T-helper 17 cell (primary cell): ENCODE measurements at places on chromosomes 13 and 19. TPM values are rescaled to one million over a fixed set of nuclear protein-coding genes. Genes with fewer than 3 reads are reported as not detected.

GRCh38 chr19:29700498-29700897 lies 14.6 kb downstream of the C19orf12 start:
- DNase-seq, result no peak

DNA sequence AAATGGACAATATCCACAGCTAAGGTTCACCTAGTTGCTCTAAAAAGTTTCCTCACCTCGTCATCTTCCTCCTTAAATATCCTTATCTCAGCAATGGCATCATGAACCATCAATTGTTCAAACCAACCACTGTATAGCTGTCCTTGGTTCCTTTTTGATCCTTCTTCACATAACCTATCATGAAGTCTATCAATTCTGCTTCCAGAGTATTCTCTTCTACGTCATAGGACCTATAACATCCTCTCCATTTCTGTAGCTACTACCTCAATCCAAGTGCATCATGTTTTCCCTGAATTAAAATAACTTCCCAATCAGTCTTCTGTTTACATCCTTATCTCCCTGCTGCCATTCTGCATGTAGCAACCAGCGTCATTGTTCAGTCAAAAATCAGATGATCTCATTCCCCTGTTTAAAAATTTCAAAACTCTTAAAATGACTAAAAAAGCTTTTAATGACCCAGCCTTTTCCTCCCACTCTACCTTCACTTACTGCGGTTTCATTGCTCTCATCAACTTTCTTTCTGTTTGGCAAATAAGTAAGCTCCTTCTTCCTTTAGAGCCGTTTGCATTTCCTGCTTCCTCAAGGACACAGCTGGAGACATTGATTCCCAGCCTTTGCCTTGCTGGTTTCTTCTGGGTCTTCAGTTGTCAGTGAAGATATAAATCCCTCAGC lies 223.9 kb upstream of the MIR17HG start:
- DNase-seq, result no peak

DNA sequence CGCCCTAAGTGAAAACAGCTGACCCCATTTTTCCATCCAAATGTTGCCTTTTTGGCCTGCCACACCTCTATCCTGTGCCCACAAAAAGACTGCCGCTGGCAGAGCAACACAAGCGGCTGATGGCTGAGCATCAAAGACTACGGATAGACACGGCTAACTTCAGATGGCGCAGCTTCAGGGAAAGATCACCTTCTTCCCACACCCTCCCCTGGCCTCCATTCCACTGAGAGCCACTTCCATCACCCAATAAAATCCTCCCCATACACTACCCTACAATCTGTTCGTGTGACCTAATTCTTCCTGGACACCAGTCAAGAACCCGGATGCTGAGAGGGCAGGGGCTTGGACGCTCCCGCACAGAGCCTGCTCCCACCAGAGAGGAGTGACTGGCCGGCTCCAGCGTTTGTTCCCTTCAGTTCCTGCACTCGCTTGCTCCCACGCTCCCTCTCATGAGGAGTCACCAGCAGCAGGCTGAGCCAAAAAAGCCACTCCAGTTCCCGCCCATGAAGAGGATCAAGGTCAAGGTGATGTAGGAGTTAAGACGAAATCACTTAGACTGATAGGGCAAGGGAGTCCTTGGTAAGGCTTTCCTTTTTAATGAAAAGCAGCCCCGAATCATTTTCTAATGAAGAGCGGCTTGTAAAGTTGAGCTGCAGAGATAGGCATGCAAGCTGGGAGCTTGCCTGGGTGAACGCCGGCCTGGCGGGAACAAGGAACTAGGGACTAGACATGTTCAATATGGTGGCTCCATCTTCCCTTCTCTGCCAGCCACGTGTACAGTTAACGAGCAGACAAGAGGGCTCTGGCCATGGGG lies 35.7 kb downstream of the TSKS start:
- DNase-seq, result no peak

DNA sequence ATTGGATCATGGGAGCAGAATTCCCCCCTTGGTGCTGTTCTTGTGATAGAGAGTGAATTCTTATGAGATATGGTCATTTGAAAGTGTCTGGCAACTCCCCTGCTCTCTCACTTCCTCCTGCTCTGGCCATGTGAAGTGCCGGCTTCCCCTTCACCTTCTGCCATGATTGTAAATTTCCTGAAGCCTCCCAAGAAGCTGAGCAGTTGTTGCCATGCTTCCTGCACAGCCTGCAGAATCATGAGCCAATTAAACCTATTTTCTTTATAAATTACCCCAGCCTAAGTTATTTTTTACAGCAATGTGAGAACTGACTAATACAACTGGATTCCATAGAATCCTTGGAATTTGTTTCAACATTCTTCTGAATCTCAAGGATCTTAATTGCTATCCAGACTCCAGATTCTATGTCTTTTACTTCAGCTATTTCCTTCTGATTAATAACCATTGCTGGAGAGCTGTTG lies 328.1 kb downstream of the SLITRK5 start:
- DNase-seq, result no peak

- DNase-seq, result no peak
Measured at GRCh38 chr13:53759016-53759415, 730.4 kb downstream of the OLFM4 start.

DNA sequence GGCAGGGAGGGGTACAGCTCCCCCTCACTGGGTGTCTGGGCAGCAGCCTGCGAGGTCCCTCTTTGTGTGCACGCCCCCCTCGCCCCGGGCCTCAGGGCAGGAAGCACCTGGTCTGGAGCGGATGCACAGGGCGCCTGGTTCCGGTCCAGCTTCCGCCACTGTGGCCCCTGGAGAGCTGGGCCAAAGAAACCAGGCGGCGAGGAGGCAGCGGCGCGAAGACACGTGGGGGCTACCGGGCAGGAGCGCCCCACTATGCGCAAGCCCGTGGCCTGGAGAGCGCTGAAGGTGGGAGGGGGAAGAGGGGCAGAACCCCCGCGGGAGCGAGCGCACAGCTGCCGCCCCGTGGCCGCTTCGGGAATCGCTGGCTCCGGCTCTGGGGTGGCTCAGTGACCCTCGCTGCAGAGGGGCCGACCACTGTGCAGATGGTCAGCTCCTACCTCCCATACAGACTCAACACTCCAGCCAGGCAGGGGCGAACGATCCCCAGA lies 1.7 kb upstream of the LYL1 start:
- DNase-seq, result peak; percentile 60

DNA sequence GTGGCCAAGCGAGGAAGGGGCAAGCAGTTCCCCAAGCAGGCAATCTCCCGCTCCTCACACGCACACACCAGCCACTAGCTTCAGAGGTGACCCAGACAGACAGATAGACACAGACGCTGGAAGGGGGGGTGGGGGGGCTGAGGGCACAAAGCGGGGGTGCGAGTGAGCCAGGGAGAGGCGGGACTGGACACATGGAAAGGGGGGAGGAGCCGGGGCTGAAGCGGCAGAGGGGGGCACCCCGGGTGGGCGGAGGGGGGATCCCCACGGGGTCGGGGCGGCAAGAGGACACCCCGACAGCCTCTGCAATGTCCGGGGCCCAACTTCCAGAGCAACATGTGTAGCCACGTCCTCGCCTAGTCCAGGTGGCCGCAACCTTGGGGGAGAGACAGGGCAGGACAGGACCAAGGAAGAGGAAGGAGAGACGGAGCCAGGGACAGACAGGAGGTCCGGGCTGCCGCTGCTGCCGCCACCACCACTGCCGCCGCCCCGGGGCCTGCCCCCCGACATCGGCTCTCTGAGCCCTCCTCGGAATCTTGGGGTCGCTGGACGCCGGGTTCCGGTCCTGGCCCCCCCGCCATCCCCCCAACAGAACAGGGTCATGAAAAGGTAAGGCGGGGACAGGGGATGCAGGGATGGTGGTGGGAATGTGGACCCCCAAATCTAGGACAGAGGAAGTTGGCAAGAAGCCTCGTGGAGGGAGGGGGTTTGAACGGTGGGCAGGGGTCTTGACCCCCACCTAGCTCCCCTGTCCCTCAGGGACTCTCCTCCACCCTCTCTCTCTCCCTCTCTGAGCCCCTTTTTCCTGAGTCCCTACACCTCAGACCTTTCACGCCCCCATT lies 1.1 kb downstream of the GRIN2D start:
- no peak for DNase-seq

KIR3DL1 gene
- total RNA-seq, result not detected

CABP5 gene
- not detected for total RNA-seq
